Tibial nerve (tissue), 4 donors: ENCODE measurements at places on chromosomes 3 and 15. TPM values are rescaled to one million over a fixed set of nuclear protein-coding genes. Genes with fewer than 3 reads are reported as not detected.
A peak's percentile ranks its signal among the peaks of the same experiment; 100 is the strongest.

DNA sequence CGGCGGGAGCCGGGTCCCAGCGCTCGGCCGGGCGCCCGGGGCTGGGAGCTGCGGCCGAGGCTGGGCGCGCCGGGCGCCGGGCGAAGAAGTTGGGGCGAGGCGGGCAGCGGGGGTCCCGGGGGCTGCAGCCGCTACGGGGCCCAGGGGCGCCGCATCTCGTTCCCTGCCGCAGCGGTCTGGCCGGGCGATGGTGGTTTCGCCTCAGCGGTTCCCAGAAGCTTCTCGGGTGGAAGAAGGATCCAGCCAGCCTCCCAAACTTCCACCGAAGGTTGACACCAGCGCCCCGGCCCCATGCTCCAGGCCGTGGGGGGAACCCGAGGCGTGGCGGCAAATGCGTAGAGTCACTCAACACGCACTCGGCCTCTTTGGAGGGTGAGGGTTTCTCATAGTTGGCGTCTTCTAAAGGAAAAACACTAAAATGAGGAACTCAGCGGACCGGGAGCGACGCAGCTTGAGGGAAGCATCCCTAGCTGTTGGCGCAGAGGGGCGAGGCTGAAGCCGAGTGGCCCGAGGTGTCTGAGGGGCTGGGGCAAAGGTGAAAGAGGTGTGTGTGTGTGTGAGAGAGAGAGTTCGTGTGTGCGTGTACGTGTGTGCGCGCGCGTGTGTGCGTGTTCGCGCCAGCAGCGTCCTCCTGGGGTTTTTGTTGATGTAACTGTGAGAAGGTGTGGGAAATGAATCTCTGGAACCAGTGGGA is 940 bp downstream of the BOC start:
- peak overlapping the region; percentile 58 for H3K4me3 ChIP-seq
- peak overlapping the region; percentile 73 for H3K27ac ChIP-seq
- no peaks in the 10 kb centered on the region for H3K27me3 ChIP-seq
- peaks cover 7% of the 10 kb centered on the region for H3K36me3 ChIP-seq
- H3K4me1 ChIP-seq = peaks cover 24% of the 10 kb centered on the region

DNA sequence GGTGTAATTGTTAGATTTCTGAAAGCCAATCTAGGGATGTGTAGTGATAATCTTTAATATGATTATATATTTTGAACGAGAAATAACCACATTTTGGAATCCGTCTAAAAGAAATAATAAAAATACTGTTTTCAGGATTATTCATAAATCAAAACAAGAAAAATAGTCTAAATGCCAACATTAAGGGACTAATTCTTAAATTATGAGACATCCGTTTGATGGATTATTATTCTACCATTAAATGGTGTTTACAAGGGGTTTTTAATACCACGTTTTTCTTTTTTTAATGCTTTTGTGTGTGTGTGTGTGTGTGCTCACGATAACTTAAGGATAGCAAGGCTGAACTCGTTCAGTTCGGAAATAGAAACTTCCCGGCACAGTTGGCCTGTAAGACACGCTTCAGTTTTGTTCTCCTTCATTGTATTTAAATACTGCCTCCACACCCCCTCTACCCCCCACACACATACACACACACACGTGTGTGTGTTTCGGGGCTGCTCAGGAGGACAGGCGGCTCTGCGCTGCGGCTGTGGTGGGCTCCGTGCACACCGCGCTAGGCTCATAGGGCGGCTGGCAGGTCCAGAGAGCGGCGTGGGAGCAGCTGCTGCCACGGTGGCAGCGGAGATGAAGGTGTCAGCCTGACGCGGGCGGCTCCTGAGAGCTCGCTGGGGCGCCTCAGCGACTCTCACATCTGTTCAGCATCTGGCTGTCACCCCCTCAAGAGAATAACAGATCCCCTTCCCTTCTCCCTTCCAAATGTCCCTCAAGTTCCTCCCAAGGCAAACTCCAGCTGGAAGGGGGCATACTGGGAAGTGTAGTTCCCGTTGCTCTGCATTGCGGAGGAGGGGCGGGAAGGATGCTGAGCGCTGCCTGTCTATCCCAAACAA is 23.0 kb upstream of the ANP32A start:
- H3K4me3 ChIP-seq = no peak overlapping the region
- DNase-seq = no peak
- H3K36me3 ChIP-seq = no peaks in the 10 kb centered on the region
- H3K27me3 ChIP-seq = peaks cover 75% of the 10 kb centered on the region
- no peaks in the 10 kb centered on the region for H3K4me1 ChIP-seq

Gene NEIL1
- 45.8 TPM for total RNA-seq

DNA sequence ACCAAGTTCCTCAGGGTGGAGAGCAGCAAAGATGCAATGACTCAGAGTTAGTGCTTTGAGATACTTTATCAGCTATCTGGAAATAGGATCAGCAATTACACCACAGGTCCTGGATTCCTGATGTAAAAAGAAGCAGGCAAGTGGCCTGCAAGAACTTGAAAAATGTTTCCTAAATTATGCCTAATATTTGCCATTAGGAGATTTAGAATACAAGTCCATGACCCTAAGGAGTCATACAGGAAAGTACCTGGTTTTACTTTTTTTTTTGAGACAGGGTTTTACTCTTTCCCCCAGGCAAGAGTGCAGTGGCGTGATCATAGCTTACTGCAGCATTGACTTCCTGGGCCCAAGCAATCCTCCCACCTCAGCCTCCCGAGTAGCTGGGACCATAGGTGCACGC is 78.8 kb upstream of the CRBN start:
- H3K27ac ChIP-seq = no peak overlapping the region
- no peaks in the 10 kb centered on the region for H3K4me1 ChIP-seq
- H3K4me3 ChIP-seq = no peak overlapping the region
- H3K36me3 ChIP-seq = no peaks in the 10 kb centered on the region
- no peak for DNase-seq

DNA sequence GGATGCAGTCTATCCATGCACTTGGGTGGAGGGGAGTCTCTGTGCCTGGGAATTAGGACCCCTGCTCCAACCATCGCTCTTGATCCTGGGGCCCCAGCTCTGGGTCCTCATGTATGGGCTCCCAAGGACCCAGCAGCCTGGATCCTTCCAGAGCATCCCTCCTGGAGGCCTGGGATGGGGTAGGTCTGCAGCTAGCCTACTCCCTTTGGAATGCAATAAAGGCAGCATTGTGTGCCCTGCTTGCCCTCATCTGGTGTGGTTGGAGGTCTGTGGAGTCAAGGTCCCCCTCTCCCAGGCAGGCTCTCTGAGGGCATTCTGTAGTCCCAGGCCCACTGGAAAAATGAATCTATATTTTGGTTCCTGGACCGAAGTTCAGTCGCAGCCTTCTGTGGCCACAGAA is 15.0 kb upstream of the SLC28A1 start:
- no peak overlapping the region for H3K27ac ChIP-seq
- DNase-seq = no peak
- no peak overlapping the region for H3K4me3 ChIP-seq

GRCh38 chr3:172341482-172342059 is 106.7 kb downstream of the GHSR start:
- H3K4me3 ChIP-seq = no peak overlapping the region
- peaks cover 95% of the 10 kb centered on the region for H3K36me3 ChIP-seq
- H3K4me1 ChIP-seq = no peaks in the 10 kb centered on the region
- DNase-seq = no peak
- no peak overlapping the region for H3K27ac ChIP-seq
- no peaks in the 10 kb centered on the region for H3K27me3 ChIP-seq

- no peak overlapping the region for H3K4me3 ChIP-seq
- no peak overlapping the region for H3K27ac ChIP-seq
- H3K36me3 ChIP-seq = no peaks in the 10 kb centered on the region
- H3K4me1 ChIP-seq = peaks cover 82% of the 10 kb centered on the region
- H3K27me3 ChIP-seq = no peaks in the 10 kb centered on the region
These were observed 11.0 kb downstream of the FBLN2 start for GRCh38 chr3:13559764-13560525.
